ENCODE measurements at places on chromosomes 4 and X. TPM values are rescaled to one million over a fixed set of nuclear protein-coding genes. Genes with fewer than 3 reads are reported as not detected.

- no peak for DNase-seq
These were observed 97.3 kb upstream of the DDIT4L start for GRCh38 chr4:100287534-100287933.

The ARX gene
- total RNA-seq: not detected

GRCh38 chrX:11445540-11445939 lies 152.3 kb downstream of the AMELX start:
- no peak for DNase-seq

DNA sequence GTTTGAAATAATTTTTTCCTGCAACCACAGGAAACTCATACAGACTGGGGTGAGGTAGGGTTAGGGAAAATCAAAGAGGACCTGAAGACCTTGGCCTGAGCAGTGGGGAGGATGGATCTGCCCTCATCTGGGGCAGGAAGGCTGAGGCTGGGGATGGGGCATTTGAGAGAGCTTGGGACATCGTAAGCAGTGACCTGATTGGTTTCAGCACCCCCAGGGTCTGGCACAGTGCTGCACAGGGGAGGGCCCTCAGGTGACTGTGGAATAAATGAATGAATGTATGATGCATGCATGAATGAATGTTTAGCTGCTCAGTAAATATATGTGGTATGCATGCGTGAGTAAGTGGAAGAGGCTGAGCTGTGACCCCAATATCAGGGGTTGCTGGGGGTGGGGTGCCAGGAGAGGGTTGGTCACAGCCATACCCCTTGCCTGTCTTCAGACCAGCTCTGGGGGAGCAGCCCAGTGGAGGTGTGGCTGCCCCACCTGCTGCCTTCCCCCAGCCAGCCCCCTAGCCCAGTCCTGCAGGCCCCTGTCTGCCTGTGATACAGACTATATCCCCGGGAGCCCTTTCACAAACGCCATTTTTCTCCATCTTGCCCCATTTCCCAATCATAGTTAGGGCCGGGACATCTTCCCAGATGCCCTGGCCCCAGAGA lies 11.0 kb upstream of the TNIP2 start:
- DNase-seq: no peak

The PDLIM3 gene
- 12.2 TPM for total RNA-seq

DNA sequence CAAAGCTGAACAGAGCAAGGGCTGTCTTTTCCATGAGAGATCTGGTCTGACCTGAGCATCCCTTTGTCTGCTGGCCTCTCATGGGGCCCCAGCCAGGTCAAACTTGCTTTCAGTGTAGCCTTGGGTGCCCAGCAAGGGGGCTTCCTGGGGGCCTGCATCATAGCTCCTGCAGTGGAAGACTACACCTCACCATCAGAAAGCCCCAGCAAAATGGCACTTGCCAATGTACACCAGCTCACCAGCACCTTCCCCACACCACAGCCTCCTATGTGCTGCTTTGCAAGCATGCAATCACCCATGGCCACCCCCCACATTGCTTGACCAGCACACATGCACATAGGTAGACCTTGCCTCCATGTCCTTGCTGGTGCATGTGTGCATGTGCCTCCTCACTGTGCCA lies 1478.1 kb downstream of the FSTL5 start:
- no peak for DNase-seq

DNA sequence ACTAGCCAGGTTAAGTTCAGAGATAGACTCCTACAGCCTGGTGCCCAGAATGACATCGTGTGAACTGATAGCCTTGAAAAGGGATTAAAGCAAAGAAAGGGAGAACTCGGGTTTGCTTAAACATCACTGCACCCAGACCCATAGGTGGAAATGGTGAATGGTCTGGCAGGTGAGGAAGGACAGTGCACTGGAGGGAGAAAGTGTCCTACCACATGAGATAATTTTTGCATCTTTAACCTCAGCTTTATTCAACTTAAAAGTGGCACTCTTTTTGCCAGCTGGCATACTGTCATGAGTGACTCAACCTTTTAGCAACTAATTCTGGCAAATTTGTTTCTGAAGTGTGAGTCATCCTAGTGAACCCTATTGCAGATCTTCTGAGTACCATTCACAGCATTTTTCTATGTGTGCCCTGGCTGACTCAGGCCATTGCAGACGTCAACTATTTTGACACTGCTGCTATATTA lies 53.0 kb upstream of the DAPP1 start:
- DNase-seq: peak; percentile 13

The FAM133A gene
- not detected for total RNA-seq

GRCh38 chr4:55035892-55036291 lies 89.5 kb downstream of the KDR start:
- DNase-seq: no peak

DNA sequence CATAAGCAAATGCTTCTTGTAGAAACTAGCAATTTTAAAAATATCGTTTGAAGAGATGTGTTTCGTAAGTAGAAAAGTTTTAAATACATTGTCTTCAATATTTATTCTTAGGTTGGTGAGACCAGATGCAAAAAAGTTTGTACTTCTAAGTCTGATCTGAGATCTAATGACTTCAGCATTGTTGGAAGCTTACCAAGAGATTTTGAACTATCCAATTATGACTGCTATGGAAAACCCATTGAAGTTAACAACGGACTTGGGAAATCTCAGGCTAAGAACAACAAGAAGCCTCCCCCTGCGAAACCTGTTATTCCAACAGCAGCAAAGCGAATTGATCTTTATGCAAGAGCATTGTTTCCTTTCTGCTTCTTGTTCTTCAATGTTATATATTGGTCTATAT lies 50.2 kb upstream of the GRIA2 start:
- no peak for DNase-seq

The ESX1 gene
- not detected for total RNA-seq
